ENCODE measurements at places on chromosomes 12 and 14. TPM values are rescaled to one million over a fixed set of nuclear protein-coding genes. Genes with fewer than 3 reads are reported as not detected.

The KLRG1 gene
- polyA plus RNA-seq: 364 TPM

The NOP9 gene
- 2.1 TPM for polyA plus RNA-seq

The CISTR gene
- polyA plus RNA-seq: not detected

The CAPZA3 gene
- not detected for polyA plus RNA-seq

The PAH gene
- not detected for polyA plus RNA-seq

The GPRC5D gene
- 0.35 TPM for polyA plus RNA-seq

The PSMA3 gene
- polyA plus RNA-seq: 150 TPM

The PZP gene
- polyA plus RNA-seq: 0.28 TPM

The GPR68 gene
- polyA plus RNA-seq: 22.7 TPM

The SERPINA12 gene
- polyA plus RNA-seq: not detected

The TCL1B gene
- polyA plus RNA-seq: not detected

The KTN1 gene
- polyA plus RNA-seq: 50.4 TPM

The NOC4L gene
- polyA plus RNA-seq: 25.1 TPM

The TSPAN9 gene
- polyA plus RNA-seq: not detected

The DACT1 gene
- 0.12 TPM for polyA plus RNA-seq

The SVOP gene
- polyA plus RNA-seq: not detected

The EPYC gene
- polyA plus RNA-seq: not detected

The MAP1LC3B2 gene
- polyA plus RNA-seq: 5.8 TPM

The KRT2 gene
- polyA plus RNA-seq: 0.16 TPM

The AQP2 gene
- not detected for polyA plus RNA-seq

The HVCN1 gene
- polyA plus RNA-seq: 17.6 TPM

The KLRK1 gene
- 562 TPM for polyA plus RNA-seq

The ESR2 gene
- 0.31 TPM for polyA plus RNA-seq

The CNPY2 gene
- 188 TPM for polyA plus RNA-seq

The MGP gene
- not detected for polyA plus RNA-seq

The LRTM2 gene
- not detected for polyA plus RNA-seq

The CLEC6A gene
- polyA plus RNA-seq: not detected

The CEP128 gene
- 5.4 TPM for polyA plus RNA-seq

The PNMA1 gene
- polyA plus RNA-seq: 43.7 TPM

The TPH2 gene
- polyA plus RNA-seq: not detected

The JDP2 gene
- polyA plus RNA-seq: not detected

The TMCC3 gene
- 0.41 TPM for polyA plus RNA-seq

The A2M gene
- 2.2 TPM for polyA plus RNA-seq

The PROX2 gene
- not detected for polyA plus RNA-seq

The TEX22 gene
- 0.08 TPM for polyA plus RNA-seq

The ARHGEF25 gene
- polyA plus RNA-seq: not detected

The AP4S1 gene
- 7.1 TPM for polyA plus RNA-seq

The AKAP3 gene
- polyA plus RNA-seq: 1.6 TPM

The OVCH1 gene
- not detected for polyA plus RNA-seq

The PLA2G1B gene
- polyA plus RNA-seq: not detected

The TIGAR gene
- polyA plus RNA-seq: 4.2 TPM

The PTCSC3 gene
- not detected for polyA plus RNA-seq

The NXPH4 gene
- not detected for polyA plus RNA-seq

The ADAMTS20 gene
- not detected for polyA plus RNA-seq

The CLEC1B gene
- not detected for polyA plus RNA-seq

The SYNJ2BP gene
- 13.9 TPM for polyA plus RNA-seq

The OTX2 gene
- polyA plus RNA-seq: not detected

The RHOJ gene
- polyA plus RNA-seq: not detected

The SLC15A5 gene
- not detected for polyA plus RNA-seq

The MYH7 gene
- not detected for polyA plus RNA-seq

The ADAM21 gene
- polyA plus RNA-seq: 0.12 TPM

The ENDOU gene
- polyA plus RNA-seq: not detected

The ART4 gene
- polyA plus RNA-seq: not detected

The HOTAIR gene
- polyA plus RNA-seq: not detected

The CACNA2D4 gene
- polyA plus RNA-seq: 7.6 TPM

The LPAR5 gene
- 26.5 TPM for polyA plus RNA-seq

The KRT82 gene
- not detected for polyA plus RNA-seq

The HRK gene
- polyA plus RNA-seq: not detected
